CD4-positive, alpha-beta T cell (primary cell): ENCODE measurements at places on chromosomes 7 and 10. TPM values are rescaled to one million over a fixed set of nuclear protein-coding genes. Genes with fewer than 3 reads are reported as not detected.

CYP2E1 gene
- total RNA-seq = 2.0 TPM

ARF5 gene
- 87.0 TPM for total RNA-seq

ZNF22 gene
- 14.1 TPM for total RNA-seq

SPAG6 gene
- not detected for total RNA-seq

ELFN1 gene
- not detected for total RNA-seq

DNA sequence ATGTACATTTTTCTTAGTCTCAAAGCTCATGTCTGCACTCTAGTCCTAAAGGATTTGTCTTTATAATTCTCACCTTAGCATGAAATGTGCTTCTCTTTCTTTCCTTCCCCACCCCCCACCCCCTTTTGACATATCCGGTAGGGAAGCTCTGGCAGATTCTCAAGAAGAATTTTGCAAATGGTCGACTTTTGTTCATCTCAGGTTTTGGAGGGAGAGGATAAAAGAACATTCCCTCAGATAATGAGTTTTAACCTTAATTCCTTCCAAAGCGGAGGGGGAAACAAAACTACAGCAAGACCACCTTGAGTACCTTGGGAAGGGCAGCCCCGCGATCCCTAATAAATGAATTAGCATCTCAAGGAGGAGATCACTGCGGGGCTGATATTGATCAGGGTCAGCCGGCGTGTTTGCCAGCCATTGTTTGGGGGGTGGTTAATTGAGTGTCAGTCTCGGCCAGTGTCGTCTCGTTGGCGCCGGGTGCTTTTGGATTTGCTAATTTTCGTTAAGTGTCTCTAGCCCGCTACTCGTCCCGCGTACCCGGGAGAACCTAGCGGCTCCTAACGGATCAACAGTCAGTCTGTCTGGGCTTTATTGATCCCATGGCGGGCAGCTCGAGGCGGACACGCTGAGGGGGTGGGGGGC is 874 bp upstream of the BAMBI start:
- no peaks in the 10 kb centered on the region for H3K36me3 ChIP-seq
- no peak for DNase-seq
- H3K27me3 ChIP-seq = peaks cover 49% of the 10 kb centered on the region
- peaks cover 27% of the 10 kb centered on the region for H3K4me1 ChIP-seq
- no peak overlapping the region for H3K27ac ChIP-seq

GRCh38 chr10:112912410-112912928 is 37.6 kb upstream of the TCF7L2 start:
- no peak overlapping the region for H3K4me3 ChIP-seq
- DNase-seq = no peak
- no peaks in the 10 kb centered on the region for H3K4me1 ChIP-seq
- H3K27ac ChIP-seq = no peak overlapping the region
- H3K27me3 ChIP-seq = no peaks in the 10 kb centered on the region
- H3K36me3 ChIP-seq = no peaks in the 10 kb centered on the region

DNA sequence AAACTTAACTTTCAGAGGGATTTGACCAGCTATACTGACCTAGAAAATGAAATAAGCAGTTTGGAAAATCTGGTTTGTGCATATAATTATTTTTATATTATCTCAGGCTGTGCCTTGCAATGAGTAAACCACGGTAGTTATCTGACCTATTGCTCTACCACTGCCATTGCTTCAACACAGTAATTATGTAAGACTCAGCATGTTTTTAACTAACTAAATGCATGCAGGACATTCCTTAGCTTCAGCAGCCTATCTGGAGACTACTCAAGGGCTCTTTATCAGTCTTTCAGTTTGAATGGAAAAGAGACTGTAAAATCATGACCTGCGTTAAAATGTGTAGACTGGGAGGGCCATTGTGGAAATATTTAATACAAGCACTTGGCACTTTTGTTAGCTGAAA is 22.5 kb downstream of the CHN2 start:
- no peaks in the 10 kb centered on the region for H3K27me3 ChIP-seq
- H3K36me3 ChIP-seq = no peaks in the 10 kb centered on the region
- H3K4me3 ChIP-seq = no peak overlapping the region
- no peaks in the 10 kb centered on the region for H3K4me1 ChIP-seq
- no peak for DNase-seq
- no peak overlapping the region for H3K27ac ChIP-seq

DNA sequence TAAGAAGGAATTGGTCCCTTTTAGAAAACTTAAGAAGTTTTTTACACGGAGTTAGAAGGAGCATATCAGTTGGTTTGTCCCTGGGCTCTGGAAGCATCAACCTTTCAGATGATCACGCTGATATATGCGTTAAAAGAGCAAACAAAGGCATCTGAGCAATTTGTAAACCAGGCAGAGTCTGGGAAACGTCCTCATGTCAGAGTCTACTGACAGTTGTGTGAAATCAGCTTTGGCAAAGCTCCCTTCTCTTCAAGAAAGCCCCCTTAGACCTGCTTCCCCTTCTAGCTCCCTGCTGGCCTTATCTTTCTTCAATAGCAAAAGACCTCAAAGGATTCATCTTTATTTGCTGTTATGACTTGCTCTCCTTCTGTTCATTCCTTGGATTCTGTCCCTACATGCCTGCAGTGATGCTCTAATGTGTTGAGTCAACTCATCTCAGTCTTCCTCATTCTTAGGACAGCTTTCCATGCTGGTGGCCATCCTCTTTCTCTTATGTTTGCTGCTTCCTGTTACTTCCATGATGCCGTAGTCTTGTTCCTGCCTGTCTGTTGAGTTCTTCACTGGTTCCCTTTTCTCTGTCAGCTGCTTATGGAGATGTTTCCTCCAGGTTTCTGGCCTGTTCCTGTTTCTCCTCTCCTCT is 106.5 kb upstream of the BMPER start:
- no peak for DNase-seq
- H3K27ac ChIP-seq = no peak overlapping the region
- no peak overlapping the region for H3K4me3 ChIP-seq
- H3K36me3 ChIP-seq = no peaks in the 10 kb centered on the region

DNA sequence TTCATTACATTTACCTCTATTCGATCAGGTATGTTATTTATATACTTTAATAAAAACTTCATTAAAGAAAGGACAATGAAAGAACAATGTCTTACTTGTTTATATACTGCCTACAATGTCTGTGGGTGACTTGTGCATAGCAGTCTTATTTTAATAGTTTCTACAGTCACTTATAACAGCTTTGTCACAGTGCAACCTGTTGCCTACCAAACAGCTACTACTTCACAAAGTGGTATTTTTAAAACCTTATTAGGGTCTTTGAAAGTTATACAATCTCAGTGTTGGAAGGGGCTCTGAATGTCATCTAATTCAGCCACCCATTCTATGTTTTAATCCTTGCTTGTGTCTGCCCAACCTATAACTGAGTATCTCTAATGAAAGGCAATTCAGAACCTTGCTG is 19.0 kb downstream of the MTPN start:
- no peaks in the 10 kb centered on the region for H3K27me3 ChIP-seq
- DNase-seq = no peak
- no peak overlapping the region for H3K27ac ChIP-seq
- no peak overlapping the region for H3K4me3 ChIP-seq
- peaks cover 4% of the 10 kb centered on the region for H3K36me3 ChIP-seq
- no peaks in the 10 kb centered on the region for H3K4me1 ChIP-seq

GRCh38 chr7:159034394-159034793 is 110.3 kb downstream of the VIPR2 start:
- H3K27ac ChIP-seq = no peak overlapping the region
- H3K36me3 ChIP-seq = no peaks in the 10 kb centered on the region
- H3K4me3 ChIP-seq = no peak overlapping the region
- DNase-seq = no peak
- peaks cover 9% of the 10 kb centered on the region for H3K4me1 ChIP-seq
- H3K27me3 ChIP-seq = peaks cover 15% of the 10 kb centered on the region

DNA sequence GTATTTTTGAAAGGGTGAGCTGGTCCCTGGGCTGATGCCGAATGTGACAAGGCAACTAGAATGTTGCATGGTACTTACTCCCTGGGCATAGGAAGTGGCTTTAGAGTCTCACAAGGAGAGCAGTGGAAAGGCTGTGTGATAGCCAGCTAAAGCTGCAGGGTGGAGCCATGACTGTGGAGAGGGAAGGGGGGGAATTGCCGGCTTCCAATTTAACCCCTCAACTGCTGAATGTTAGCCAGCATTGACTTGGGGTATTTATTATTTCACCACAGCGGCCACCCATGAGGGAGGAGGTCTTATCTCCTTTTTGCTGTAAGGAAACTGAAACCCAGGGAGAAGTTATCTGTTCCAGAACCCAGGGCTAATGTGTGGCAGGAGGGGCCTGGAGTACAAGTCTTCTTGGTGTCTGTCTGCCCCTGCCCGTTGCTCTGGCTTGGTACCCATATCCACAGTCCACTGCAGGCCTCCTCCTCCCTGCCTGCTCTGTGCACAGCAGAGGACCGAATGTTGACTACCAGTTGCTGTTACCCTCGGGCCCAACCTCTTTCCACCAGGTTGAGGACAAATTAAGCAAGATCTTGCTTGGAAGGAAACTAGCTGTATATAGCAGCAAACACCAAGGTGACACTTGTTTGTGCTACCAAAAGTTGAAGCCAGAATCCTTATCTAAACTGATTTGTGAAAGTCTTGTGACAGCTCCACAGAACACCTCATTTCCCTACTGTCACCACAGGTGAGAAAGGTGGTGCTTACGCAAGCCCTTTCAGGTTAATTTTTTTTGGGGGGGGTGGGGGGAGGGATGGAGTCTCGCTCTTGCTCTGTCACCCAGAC is 37.6 kb downstream of the WBP1L start:
- no peaks in the 10 kb centered on the region for H3K27me3 ChIP-seq
- no peak overlapping the region for H3K27ac ChIP-seq
- peaks cover 12% of the 10 kb centered on the region for H3K36me3 ChIP-seq
- no peak overlapping the region for H3K4me3 ChIP-seq

- no peak overlapping the region for H3K4me3 ChIP-seq
- H3K27ac ChIP-seq = no peak overlapping the region
- H3K36me3 ChIP-seq = no peaks in the 10 kb centered on the region
- H3K4me1 ChIP-seq = no peaks in the 10 kb centered on the region
- DNase-seq = no peak
Observed at GRCh38 chr7:30112103-30112713, 22.6 kb upstream of the MTURN start.

DNA sequence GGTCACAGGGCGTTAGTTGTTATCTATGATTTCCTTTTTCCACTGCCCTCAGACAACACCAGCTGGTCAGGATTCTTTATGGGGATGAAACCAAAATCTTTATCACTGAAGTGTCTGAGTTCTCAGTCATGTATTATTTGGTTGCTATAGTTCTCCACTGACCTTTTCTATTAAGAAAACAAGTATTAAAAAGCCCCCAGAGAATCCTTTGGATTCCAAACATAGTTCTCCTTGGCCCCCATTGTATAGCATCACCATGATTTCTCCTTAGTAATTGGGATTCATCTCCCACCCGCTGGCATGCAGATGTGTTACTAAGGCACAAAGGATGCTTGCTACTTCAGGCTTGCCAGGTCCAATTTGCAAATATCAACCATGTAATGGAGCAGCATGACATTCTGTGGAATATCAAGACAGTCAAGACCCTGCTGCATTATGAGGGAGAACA is 94.3 kb downstream of the IQUB start:
- no peaks in the 10 kb centered on the region for H3K4me1 ChIP-seq
- no peak overlapping the region for H3K4me3 ChIP-seq
- DNase-seq = no peak

DNA sequence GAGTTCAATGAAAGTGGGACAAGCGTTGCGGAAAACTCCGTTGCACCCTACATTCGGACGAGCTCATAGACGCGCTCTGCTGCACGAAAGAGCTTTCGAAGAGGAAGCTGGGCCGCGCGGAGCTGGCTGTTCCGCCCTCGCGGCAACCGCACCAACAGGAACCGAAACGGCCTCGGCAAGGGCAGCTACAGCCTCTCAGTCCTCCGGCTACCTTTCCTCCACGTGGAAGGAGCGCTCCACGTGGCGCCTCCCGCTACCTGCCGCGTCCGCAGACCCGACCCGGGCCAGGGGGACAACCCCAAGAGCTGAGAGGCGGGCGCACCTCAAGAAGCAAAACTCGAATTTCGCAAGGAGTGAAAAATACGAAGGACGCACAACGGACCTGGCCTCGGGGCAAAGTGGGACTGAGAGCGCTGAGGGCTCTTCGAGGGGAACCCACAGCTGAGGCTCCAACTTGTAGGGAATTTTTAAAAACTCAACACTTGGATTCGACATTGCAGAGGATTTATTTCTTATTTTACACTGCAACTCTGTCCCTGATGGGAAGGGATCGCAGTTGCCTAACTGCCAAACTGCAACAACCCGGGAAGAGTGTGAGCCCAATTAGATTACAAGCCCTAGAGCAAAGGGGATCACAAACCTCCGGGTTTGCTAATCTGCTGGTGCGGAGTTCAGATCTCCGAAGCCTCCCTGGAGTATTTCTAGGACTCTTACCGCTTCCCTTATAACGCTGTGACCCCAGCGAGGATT is 1.4 kb downstream of the HPSE2 start:
- peaks cover 79% of the 10 kb centered on the region for H3K27me3 ChIP-seq
- H3K36me3 ChIP-seq = no peaks in the 10 kb centered on the region
- no peak for DNase-seq
- peak overlapping the region; percentile 15 for H3K4me3 ChIP-seq

- H3K27me3 ChIP-seq = no peaks in the 10 kb centered on the region
- H3K4me3 ChIP-seq = no peak overlapping the region
- H3K4me1 ChIP-seq = no peaks in the 10 kb centered on the region
- H3K36me3 ChIP-seq = no peaks in the 10 kb centered on the region
- no peak overlapping the region for H3K27ac ChIP-seq
Observed at GRCh38 chr10:52525761-52526160, 211.7 kb downstream of the DKK1 start.

DNA sequence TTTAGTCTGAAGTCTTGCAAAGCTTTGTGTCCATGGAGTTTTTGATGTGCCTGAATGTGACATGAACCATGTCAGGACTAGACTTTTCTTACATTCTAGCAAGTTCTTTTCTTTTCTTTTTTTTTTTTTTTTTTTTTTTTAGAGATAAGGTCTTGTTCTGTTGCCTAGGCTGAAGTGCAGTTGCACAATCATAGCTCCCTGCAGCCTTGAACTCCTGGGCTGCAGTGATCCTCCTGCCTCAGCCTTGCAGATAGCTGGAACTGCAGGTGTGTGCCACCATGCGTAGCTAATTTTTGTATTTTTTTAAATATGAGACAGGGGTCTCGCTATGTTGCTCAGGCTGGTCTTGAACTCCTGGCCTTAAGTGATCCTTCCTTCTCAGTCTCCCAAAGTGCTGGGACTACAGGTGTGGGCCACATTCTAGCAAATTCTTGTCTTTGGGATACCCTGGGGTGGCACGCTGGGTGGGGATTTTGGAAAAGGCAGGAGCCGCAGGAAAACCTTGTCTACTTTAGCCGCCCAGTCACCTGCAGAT is 152.8 kb downstream of the SVIL start:
- peaks cover 5% of the 10 kb centered on the region for H3K4me1 ChIP-seq
- H3K36me3 ChIP-seq = peaks cover 33% of the 10 kb centered on the region
- DNase-seq = no peak
- no peak overlapping the region for H3K27ac ChIP-seq

GRCh38 chr7:39099146-39099545 is 121.4 kb downstream of the POU6F2 start:
- no peak for DNase-seq
- no peak overlapping the region for H3K4me3 ChIP-seq
- peaks cover 3% of the 10 kb centered on the region for H3K27me3 ChIP-seq
- no peaks in the 10 kb centered on the region for H3K36me3 ChIP-seq

GRCh38 chr7:106068986-106069385 is 43.1 kb downstream of the SYPL1 start:
- H3K4me3 ChIP-seq = no peak overlapping the region
- H3K27ac ChIP-seq = no peak overlapping the region
- DNase-seq = no peak

GRCh38 chr10:48361176-48361575 is 54.7 kb downstream of the MAPK8 start:
- no peak for DNase-seq
- H3K27me3 ChIP-seq = no peaks in the 10 kb centered on the region
- no peaks in the 10 kb centered on the region for H3K36me3 ChIP-seq
- no peak overlapping the region for H3K27ac ChIP-seq

GRCh38 chr10:12660812-12661211 is 311.5 kb downstream of the CAMK1D start:
- H3K36me3 ChIP-seq = no peaks in the 10 kb centered on the region
- no peak overlapping the region for H3K4me3 ChIP-seq
- no peak for DNase-seq
- no peak overlapping the region for H3K27ac ChIP-seq
- no peaks in the 10 kb centered on the region for H3K27me3 ChIP-seq
